ENCODE measurements at places on chromosomes 4 and X.

DNA sequence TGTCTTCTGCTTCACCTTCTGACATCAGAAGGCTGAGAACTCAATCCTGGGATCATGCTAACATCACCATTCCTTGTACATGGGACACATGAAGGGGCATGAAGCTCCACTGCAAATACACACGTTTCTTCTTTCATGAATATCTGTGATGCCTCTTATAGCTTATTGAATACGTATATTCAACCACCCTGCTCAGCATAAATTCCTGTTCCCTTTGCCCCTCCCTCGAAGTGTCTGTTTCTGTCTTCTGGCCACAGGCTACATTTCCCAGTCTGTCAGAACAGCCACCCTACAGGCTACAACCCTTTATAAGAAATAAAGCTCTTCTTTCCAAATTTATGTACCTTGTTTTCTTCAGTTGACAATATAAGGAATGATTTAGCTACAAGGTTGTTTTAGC is 201.3 kb upstream of the STS start:
- DNase-seq: no peak

DNA sequence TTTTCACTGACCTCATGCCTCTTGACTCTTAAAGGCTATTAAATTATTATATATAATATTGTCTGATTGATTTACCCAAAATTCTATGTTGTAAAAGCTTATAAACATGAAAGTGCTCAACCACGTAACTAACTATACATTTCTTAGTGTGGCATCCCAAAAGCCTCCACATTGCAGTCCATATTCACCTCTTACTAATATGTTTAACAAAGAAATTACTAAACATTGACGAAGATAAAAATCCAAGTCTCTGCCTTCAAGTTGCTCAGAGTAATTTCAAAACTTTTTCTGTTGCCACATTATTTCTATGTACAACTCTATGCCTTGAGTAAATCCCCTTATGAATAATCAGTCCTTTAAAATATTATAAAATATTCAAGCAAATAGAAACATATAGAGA is 14.4 kb downstream of the DDIT4L start:
- DNase-seq: no peak

- no peak for DNase-seq
These were observed 42.3 kb downstream of the IDS start for GRCh38 chrX:149462849-149463248.

DNA sequence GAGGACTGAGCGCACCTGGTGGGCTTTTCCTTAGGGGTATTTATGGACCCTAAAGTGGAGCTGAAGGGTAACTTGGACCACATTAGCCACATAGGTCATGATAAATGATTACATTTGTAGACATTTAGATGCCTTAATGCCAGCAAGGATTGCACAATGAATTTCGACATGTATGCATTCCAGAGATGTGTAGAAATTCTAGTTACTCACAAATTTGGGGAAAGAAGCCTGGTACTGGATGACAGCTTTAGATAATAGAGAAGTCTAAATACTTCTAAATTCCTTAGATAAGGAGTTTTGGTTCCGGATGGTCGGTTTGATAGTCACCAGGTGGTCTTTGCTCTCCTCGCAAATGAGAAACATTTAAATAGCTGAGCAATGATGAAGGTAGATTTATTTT is 609.5 kb upstream of the PRKX start:
- DNase-seq: no peak

GRCh38 chr4:87505862-87506261 is 23.3 kb downstream of the SPARCL1 start:
- no peak for DNase-seq
